PC-3 (cell line): ENCODE measurements at places on chromosomes 1 and 21. TPM values are rescaled to one million over a fixed set of nuclear protein-coding genes. Genes with fewer than 3 reads are reported as not detected.
A peak's percentile ranks its signal among the peaks of the same experiment; 100 is the strongest.

GRCh38 chr1:172851856-172852255, 193.0 kb downstream of the FASLG start:
- no peak for DNase-seq

DNA sequence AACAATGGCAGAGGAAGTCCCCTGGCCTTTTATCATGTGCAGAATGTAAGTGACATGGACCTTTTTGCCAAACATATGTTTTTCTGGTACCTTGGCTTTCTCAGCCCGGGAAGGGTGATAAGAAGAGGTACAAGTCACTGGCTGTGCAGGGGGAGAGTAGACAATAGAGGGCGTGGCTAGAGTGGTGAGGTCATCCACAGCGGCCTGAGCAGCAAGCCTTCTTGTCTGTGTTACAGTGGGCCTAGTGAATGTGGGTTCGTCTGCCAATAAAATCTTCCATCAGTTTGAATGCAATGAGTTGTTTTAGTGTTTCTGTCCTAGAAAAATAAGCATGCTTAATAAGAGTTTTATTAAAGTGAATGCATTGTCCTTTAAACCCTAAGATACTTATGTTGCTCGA, 59.0 kb upstream of the PGD start:
- peak; percentile 45 for DNase-seq

GRCh38 chr21:17536381-17536780, 23.5 kb downstream of the CXADR start:
- DNase-seq, result no peak

- peak; percentile 99 for DNase-seq
Measured at GRCh38 chr1:172916116-172916515, 134.6 kb downstream of the TNFSF18 start.

The GNAT2 gene
- total RNA-seq, result 0.29 and 0.69 TPM in 2 replicates

The AADACL4 gene
- total RNA-seq, result not detected in 2 replicates

- no peak for DNase-seq
Measured at GRCh38 chr1:208085655-208086515, 158.3 kb downstream of the PLXNA2 start.

The DDR2 gene
- total RNA-seq, result 0.77 and 1.4 TPM in 2 replicates

DNA sequence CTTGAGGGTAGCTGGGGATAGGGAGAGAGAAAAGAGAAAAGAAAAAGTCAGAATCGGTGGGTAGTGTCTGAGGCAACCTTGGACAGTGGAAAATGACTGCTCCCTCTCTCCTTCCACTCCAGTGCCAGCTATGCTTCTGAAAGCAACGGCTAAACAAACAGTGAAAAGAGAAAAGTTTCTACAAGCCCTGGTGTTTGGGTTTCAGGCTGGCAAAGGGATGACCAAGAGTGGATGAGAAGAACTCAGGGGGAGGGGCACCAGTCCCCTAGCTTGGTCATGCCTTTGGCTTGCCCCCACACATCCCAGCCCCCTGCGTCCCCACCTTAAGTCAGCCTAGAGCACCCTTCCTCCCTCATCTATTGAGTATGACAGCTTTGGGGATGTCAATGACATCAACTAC, 8.6 kb downstream of the IL22RA1 start:
- no peak for DNase-seq

GRCh38 chr1:65952696-65953095, 160.0 kb downstream of the PDE4B start:
- no peak for DNase-seq

The CD101 gene
- total RNA-seq, result 0.17 and 0.36 TPM in 2 replicates

DNA sequence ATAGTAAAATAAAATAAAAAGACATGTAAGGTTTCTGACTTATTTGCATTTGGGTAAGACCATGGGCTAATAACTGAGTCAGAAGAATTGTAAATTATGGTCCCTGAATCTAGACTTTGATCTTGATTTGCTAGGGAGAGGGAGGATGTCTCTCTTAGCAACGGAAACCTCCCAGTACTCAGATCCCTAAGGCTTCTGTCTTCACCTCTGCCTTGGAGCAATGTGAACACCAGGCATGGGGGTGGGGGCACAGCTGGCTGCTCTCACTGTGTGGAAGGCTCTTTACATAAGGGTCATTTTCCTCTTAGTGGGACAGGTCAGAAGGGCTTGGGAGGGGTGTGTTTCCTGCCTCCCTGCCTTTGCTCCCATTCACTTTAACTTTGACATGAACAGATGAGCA, 17.0 kb upstream of the TMEM54 start:
- no peak for DNase-seq

DNA sequence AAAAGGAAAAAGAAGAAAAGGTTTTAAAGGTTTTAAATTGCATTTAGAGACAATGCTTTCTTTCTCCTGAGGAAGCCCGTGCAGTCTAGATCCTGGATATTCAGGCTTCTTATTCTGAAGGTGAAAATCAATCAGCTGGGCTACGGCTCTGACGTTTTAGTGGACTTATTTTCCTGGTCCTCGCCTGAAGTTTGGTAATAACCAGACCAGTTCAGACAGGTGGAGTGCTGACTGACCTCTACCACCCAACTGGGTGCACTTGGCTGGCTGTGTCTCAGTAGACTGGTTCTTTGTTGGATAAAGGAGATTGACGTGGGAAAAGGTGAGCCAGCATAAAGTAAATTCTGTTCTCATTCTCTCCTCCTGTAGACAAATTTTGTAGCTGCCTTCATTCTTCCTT, 7.2 kb upstream of the ATP1A1 start:
- no peak for DNase-seq

- no peak for DNase-seq
Measured at GRCh38 chr1:85091671-85092280, 43.5 kb upstream of the MCOLN3 start.

DNA sequence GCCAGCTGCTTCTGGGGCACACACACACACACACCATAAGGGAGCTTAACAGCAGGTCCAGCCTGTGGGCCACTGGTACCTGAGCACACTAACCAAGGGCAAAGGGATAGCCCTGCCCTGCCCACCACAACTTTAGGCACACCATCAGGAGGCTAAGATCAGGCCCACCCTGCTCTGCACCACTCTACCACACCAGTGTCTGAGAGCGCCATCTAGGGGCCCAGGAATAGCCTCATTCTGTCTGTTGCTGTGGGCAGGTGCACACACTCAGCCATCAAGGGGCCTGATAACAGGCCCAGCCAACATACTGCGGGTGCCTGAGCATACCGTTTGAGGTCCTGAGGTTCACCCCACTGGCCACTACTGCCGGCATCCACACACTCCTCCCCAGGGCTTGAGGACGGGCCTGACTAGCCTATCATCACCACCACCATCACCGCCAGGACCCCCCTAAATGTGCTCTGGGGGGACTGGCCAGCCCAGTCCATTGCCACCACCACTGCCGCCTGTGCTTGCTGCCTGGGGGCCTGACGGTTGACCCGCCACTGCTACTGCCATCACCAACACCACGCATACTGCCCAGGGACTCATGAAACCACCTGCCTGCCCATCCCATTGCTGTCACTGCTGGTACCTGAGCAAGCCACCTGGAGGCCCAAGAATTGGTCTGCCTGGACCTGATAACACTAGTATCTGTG, 31.3 kb downstream of the NSL1 start:
- peak; percentile 42 for DNase-seq

DNA sequence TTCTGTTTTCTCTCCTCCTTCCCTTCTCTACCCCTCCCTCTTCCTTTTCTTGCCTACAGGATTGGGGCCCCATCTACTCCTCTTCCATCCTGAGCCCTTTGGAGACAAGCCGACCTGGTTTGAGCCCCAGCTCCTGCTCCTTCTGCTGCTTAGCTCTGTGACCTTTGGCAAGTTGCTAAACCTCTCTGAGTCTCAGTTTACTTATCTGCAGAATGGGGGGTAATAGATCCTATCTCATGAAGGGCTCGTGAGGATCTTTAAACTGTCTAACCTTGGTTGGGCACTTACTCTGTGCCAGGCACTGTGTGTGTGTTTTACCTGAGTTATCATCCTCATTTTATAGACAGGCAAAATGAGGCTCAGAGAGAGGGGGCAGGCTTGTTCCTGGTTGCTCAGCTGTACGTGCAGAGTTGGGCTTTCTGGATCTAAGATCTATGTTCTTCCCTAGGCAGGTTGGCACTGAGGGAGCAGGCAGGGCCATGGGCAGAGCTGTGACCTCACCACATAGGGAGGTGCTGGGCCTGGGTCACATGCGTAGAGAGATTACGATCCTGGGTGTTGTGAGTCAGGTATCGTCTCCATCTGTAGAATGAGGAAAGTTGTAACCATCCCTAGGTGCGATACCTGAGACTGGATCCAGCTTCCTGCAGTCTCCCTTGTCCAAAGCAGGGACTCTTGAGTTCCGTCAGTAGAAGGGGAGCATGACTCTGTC, 58.5 kb downstream of the FOXO6 start:
- no peak for DNase-seq

GRCh38 chr1:167126811-167127210, 32.9 kb downstream of the STYXL2 start:
- no peak for DNase-seq

The SPATA21 gene
- total RNA-seq, result not detected in 2 replicates

DNA sequence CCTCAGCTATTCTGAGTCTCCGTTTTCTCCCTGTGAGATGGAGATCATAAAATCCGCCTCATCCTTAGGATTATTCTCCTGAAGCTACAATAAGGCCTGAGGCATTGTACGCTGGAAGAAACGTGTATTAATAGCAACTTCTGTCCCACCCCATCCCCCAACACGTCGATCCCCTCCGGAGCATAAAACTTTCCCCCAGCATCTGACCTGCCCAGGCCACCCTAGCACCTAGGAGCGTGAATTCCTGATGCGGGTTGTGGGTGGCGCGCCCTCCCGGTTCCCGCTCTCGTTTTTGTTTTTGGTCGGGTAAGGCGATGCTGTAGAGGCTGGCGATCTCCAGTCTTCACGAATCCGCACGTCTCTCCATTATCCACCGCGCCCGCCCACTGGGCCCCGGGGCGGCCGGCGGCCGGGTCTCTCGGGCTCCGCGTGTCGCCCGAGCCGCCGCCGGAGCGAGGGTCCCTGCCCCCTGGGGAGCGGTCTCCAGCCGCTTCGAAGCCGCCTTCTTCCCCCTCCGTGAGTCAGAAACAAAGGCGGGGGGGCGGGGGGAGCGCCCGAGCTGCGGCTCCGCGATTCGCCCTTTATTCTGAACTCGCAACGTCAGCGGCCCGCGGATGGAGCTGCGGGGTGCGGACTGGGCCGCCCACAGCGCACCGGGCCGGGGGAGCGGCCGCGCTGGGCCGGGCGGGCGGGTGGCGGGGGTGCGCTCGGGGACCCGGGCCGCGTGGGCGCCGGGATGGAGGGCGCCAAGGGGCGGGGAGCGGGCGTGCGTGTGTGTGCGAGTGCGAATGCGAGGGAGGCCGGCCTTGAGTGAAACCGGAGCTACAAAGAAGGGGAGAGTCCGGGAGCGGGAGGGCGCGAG, at the start of gene PLEKHO1:
PLEKHO1 (plus strand) TSS at position 646 of the 862 bp plus-strand sequence. CDS start 342 bp downstream, outside the sequence.
- DNase-seq, result peak; percentile 82

DNA sequence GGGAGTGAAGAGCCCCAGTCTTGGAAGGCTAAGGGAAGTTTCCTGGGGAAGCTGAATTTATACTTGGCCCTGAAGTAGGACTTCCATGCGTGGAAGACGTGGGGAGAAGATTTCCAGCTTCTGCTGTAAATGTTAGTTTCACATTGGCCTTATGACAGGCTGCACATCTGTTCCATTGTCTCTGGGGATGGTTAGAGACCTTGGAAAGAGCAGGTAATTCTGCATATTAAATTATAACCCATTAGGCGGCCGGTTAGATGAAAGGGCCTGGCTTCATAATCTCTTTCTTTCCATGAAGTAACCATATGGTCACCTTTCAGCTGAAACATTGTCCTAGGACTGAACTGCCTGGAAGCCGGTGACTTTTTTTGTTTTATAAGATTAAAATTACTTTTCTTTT, 37.5 kb downstream of the DPT start:
- DNase-seq, result no peak

- DNase-seq, result no peak
Measured at GRCh38 chr1:54848134-54848948, 38.7 kb downstream of the DHCR24 start.

- no peak for DNase-seq
Measured at GRCh38 chr1:219350172-219350931, 176.7 kb downstream of the LYPLAL1 start.

The CLCNKB gene
- not detected in 2 replicates for total RNA-seq

The HMGCL gene
- total RNA-seq, result 28.2 and 30.8 TPM in 2 replicates

DNA sequence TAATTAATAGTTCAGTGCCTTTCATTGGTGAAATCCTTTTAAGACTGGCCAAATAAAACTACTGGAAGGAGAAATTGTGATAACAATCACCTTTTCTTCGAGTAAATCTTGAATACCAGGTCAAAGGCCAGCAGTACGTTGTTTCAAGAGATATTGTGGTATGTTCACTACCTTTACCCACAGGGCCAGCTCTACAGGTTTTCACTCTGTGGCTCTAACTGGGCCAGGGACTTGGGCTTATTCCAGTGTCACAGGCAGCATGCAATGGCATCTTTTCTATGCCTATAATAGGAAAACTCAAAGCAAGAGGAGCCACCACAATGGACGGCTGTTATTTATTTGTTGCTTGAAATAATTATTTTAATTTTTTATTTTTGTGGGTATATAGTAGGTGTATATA, 26.8 kb upstream of the LRIF1 start:
- DNase-seq, result no peak

DNA sequence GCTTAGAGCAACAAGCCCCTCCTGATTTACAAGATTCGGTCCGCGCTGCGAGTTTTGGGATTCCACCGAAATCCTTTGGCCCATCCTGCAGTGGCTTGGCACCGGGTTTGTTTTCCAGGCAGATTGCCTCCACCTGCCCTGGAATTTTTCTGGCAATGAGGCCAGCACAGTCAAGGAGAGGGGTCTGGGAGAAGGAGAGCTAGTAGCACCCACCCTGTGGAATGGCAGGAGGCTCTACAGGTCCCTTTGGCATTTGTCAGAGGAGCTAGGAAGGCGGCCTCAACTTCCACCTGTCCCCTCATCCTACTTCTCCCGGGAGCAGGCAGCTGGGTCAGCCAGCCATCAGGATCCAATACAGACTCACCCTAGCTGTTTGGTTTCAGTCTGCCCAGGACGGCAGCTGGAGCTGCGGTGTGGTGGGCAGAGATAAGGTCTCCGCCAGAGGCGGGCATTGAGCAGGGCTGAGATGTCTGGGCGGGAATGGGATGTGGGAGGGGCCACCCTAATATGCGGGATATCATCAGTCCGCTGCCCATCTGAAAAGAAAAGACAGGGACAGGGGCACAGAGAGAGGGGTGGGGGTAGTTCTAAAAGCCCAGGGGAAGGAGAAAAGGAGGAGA, 37.8 kb upstream of the PRELP start:
- no peak for DNase-seq

- no peak for DNase-seq
Measured at GRCh38 chr1:50611675-50612074, 188.4 kb upstream of the DMRTA2 start.

The LINGO4 gene
- total RNA-seq, result not detected in 2 replicates
